Aorta (tissue), 5 donors: ENCODE measurements at places on chromosomes 1 and 21. TPM values are rescaled to one million over a fixed set of nuclear protein-coding genes. Genes with fewer than 3 reads are reported as not detected.

DNA sequence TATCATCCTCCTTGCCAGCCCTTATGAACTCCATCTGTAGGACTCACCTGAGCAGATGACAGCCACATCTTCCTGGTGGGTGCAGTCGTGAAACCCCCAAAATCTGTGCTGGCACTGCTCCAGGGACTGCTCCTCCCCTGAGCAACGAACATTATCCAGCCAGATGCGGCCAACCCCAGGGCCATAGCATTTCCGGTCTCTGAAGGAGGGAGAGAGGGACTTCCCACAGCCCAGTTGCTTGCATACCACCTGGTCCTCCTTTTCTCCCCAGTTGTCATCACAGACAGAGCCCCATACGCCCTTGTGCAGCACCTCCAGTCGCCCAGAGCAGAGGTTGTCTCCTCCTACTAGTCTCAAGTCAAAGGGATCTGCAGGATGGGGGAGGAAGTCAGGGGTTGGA lies 8.5 kb downstream of the CD5L start:
- H3K27me3 ChIP-seq = no peaks in the 10 kb centered on the region
- DNase-seq = no peak
- H3K36me3 ChIP-seq = no peaks in the 10 kb centered on the region
- H3K4me1 ChIP-seq = no peaks in the 10 kb centered on the region
- no peak overlapping the region for H3K4me3 ChIP-seq

DNA sequence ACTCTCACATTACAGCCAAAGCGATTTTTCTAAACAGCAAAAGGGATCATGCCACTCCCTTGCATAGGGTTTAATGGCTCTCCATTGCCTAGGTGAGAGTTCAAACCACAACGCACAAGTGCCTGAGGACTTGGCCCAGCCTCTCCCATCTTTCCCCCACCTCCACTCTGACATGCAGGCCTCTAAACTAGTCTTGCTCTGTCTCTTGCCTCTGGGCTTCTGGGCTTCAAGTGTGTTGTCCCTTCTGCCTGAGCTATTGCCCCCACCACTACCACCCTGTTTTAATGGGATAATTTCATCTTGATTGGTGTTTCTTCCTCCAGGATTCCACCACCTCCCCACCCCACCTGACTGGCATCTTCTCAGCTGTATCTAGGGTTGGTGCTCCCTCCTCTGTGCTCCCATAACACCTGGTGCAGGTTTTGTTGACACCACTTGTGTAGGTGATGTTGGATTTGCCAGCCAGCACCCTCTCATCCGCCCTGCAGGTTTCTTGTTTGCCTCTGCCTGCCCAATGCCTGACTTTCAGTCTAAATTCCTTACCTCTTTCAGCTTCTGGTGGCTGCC lies 2.7 kb upstream of the ZBTB21 start:
- no peak overlapping the region for H3K4me3 ChIP-seq
- H3K36me3 ChIP-seq = no peaks in the 10 kb centered on the region
- H3K4me1 ChIP-seq = no peaks in the 10 kb centered on the region

DNA sequence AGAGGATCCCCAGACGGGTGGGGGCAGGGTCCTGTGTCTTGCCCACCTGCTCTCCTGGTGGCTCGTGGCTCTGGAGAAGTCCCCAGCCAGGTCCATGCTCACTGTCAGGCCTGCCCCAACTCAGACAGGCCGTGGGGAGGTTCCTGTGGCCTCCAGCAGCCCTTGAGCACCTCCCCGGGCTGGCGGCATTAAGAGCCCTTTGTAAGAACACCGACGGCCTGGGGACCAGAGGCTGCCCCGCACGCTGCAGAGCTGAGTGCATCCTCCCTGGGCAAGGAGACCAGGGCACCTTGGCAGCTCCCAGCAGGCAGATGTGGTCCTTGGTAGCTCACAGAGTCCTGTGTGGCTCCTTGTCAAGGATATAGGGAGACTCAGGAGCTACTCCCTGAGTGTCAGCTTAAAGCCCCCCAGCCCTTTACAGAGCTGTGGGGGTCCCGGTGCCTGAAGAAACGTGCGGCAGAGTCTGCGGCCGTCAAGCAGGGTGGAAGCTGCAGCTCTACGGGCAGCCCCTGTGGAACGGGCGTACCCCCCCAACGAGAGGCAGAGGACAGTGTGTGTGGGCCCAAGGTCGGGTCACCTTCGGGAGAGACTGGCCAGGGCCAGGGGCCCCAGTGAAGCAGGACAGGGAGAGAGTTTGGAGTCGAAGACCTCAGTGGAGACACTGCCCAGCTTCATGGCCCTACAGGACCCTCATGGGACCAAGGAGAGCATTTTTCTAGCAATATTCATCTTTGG lies 118.6 kb downstream of the PRDM16 start:
- no peak for DNase-seq
- no peaks in the 10 kb centered on the region for H3K36me3 ChIP-seq
- no peak overlapping the region for H3K4me3 ChIP-seq
- H3K4me1 ChIP-seq = no peaks in the 10 kb centered on the region
- H3K27me3 ChIP-seq = no peaks in the 10 kb centered on the region

DNA sequence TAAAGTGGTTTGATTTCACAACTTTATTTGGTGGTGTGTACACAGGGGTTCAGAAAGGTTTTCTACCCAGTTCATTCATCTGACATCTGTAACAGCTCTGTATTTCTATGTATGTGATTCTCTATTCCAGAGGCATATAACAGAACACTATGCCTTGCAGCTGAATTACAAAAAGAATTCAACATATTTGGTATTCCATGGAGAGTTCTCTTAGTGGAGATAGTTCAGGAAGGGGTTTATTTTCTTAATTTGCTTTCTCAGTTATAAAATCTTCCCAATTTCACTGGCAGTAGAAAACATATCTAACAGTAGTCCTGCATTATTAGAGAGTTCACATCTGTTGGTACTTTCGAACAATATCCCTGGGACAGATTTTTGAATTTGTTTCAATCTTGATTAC lies 207.9 kb upstream of the LYPLAL1 start:
- no peaks in the 10 kb centered on the region for H3K36me3 ChIP-seq
- H3K4me3 ChIP-seq = no peak overlapping the region
- no peaks in the 10 kb centered on the region for H3K4me1 ChIP-seq
- H3K27me3 ChIP-seq = no peaks in the 10 kb centered on the region

DNA sequence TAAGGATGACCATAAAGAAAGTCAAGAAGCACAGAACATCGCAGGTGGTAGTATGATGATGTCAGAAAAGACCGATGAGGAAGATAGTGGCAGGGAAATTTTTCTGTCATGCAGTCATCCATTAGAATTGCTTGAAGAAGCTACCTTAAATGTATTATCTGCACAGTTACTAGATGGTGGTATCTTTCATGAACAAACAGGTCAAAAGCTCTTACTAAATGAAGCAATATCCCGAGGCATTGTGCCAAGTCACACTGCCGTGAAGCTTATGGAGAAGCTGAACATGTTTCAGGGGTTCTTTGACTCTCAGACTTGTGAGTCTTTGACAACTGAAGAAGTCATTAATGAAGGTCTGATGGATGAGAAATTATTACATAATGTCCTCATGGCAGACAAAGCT lies 128.8 kb downstream of the MACF1 start:
- no peak for DNase-seq
- H3K27me3 ChIP-seq = no peaks in the 10 kb centered on the region
- no peak overlapping the region for H3K27ac ChIP-seq

DNA sequence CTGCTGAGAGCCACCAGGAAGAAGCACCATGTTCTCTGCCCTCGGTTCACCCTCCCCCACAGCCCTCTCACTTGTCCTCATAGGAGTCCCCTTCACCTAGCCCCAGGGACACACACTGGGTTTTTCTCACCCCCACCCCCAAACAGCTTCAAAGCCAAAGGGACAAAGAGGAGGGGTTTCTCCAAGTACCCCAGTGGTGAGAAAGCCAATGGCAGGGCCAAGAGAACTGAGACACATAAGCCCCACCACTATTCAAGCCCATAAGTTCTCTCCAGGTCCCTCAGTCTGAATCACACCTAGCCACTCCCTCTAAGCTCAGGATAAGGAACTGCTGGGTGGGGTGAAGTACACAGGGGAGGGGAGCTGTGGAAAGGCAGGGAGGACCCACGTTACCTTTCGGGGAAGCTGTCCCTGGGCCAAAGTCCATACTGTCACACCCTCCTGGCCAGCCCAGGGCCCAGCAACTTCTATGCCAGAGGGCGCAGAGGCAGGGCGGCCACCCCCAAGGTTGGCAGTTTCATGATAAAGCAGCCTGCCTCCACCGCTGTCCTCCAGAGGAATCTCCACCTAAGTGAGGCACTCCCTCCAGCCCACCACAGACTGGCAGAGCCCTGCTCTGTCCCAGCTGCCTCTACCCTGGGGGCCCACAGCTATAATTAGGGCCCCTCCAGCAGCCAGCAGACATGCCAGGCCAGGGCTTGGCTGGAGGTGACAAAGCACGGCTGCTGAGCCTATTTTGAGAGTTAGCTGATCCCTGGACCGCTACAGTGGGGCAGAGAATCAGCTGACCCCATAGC lies 39.0 kb upstream of the PPP1R15B start:
- no peaks in the 10 kb centered on the region for H3K4me1 ChIP-seq
- H3K4me3 ChIP-seq = no peak overlapping the region
- H3K27me3 ChIP-seq = no peaks in the 10 kb centered on the region

GRCh38 chr1:218462587-218462986 lies 117.5 kb downstream of the TGFB2 start:
- H3K4me1 ChIP-seq = peaks cover 6% of the 10 kb centered on the region
- no peak for DNase-seq
- no peaks in the 10 kb centered on the region for H3K36me3 ChIP-seq
- no peak overlapping the region for H3K4me3 ChIP-seq
- H3K27me3 ChIP-seq = no peaks in the 10 kb centered on the region
- peak overlapping the region; percentile 89 for H3K27ac ChIP-seq

DNA sequence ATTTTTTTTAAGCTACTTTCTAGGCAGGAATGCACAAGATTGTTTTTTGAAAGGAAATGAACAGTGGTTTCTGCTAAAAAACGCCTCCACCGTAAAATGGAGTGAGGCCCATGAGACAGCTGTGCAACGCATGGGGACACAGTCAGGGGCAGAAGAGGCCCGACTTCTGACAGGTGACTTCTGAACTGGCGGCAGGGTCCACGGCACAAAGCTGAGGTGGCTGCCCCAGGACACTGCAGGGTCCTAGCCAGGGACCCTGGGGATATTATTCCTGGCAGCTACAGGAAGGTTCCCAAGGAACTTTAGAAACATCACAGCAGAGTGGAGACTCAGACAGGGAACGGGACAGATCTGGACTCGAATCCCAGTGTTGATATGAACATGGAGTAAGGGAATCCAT lies 75.1 kb downstream of the SIM2 start:
- H3K4me3 ChIP-seq = no peak overlapping the region
- H3K27me3 ChIP-seq = no peaks in the 10 kb centered on the region
- DNase-seq = no peak
- H3K4me1 ChIP-seq = no peaks in the 10 kb centered on the region
- no peaks in the 10 kb centered on the region for H3K36me3 ChIP-seq

- H3K27me3 ChIP-seq = no peaks in the 10 kb centered on the region
- H3K36me3 ChIP-seq = no peaks in the 10 kb centered on the region
- peak overlapping the region; percentile 44 for H3K4me3 ChIP-seq
- DNase-seq = no peak
- H3K4me1 ChIP-seq = no peaks in the 10 kb centered on the region
These were observed 1.2 kb downstream of the LMX1A start for GRCh38 chr1:165355139-165355976.

GRCh38 chr1:214427871-214428277 lies 123.5 kb downstream of the PTPN14 start:
- H3K36me3 ChIP-seq = no peaks in the 10 kb centered on the region
- H3K4me3 ChIP-seq = no peak overlapping the region
- peaks cover 8% of the 10 kb centered on the region for H3K4me1 ChIP-seq
- no peak overlapping the region for H3K27ac ChIP-seq
- no peak for DNase-seq

- H3K4me3 ChIP-seq = no peak overlapping the region
- H3K36me3 ChIP-seq = no peaks in the 10 kb centered on the region
- H3K4me1 ChIP-seq = no peaks in the 10 kb centered on the region
- no peak overlapping the region for H3K27ac ChIP-seq
- no peak for DNase-seq
These were observed 172.0 kb upstream of the B3GALT2 start for GRCh38 chr1:193358419-193358818.

DNA sequence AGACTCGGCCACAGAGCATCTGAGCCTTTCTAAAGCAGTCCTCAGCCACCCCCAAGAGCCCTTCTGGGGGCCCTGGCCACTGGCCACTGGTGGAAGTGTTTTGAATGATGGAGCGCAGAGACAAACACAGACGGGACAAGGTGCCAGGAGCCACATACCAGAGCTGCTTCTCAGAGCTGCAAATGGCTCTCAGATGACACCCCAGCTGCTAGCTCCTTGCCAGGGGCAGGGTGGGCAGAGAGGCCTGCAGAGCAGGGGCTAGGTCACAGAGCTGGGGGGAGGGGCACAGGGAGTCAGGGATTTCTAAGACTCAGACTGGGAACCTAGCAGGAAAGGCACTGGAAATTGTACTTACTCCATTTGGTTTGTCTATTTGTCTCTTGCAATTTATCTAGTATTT lies 30.4 kb downstream of the KCNN3 start:
- no peaks in the 10 kb centered on the region for H3K4me1 ChIP-seq
- H3K4me3 ChIP-seq = no peak overlapping the region
- no peak for DNase-seq
- H3K27me3 ChIP-seq = no peaks in the 10 kb centered on the region

GRCh38 chr1:18532390-18533170 lies 51.9 kb downstream of the KLHDC7A start:
- DNase-seq = no peak
- no peaks in the 10 kb centered on the region for H3K27me3 ChIP-seq
- H3K4me1 ChIP-seq = no peaks in the 10 kb centered on the region
- H3K27ac ChIP-seq = no peak overlapping the region
- no peak overlapping the region for H3K4me3 ChIP-seq

- H3K27ac ChIP-seq = no peak overlapping the region
- H3K4me1 ChIP-seq = no peaks in the 10 kb centered on the region
- H3K4me3 ChIP-seq = no peak overlapping the region
- DNase-seq = no peak
- H3K27me3 ChIP-seq = no peaks in the 10 kb centered on the region
These were observed 68.8 kb upstream of the LYST start for GRCh38 chr1:235935235-235936225.

DNA sequence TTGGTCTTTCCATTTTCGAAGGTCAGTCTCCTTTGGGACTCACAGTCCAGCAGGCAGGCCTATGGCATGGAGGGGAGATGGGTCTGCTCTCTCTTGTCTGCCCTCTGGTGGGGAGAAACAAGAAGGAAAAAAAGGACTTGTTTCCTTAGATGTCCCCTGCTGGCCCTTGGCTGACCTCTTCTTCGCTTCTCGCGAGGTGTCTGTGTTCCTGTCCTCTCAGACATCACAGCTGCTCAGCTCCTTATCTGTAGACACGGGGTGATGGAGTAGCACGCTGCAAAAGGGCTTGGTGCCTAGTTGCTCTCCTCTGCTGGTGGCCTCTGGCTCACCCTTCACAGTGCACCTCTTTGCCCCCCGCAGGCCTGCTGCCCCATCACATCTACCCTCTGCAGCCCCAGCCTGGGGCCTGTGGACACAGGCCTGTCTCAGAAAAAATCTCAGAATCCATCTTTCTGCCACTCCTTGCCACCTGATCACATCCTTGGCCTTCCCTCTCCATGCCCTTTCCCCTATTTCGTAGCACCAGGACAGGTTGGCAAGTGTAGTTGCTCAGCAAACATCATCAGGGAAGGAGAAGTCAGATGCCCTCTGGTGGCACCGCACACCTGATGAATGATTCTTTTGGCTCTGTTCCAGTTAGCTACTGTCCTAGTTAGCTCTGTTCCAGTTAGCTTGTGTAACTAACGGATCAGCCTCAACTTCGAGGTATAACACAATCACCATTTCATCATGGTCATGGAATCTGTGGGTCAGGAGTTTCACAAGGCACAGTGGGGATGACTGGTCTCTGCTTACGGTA lies 18.7 kb upstream of the AK2 start:
- no peaks in the 10 kb centered on the region for H3K4me1 ChIP-seq
- peak; percentile 82 for DNase-seq
- H3K27me3 ChIP-seq = no peaks in the 10 kb centered on the region
- H3K36me3 ChIP-seq = no peaks in the 10 kb centered on the region
- H3K4me3 ChIP-seq = no peak overlapping the region

The ACTA1 gene
- 1.8 TPM for total RNA-seq

The UMODL1 gene
- not detected for total RNA-seq

The UQCRHL gene
- total RNA-seq = 1.3 TPM
